Activated gamma-delta T cell treated with Interleukin-2 at 50 U/mL for 16 hours (primary cell): ENCODE measurements at places on chromosomes 2 and 18.

DNA sequence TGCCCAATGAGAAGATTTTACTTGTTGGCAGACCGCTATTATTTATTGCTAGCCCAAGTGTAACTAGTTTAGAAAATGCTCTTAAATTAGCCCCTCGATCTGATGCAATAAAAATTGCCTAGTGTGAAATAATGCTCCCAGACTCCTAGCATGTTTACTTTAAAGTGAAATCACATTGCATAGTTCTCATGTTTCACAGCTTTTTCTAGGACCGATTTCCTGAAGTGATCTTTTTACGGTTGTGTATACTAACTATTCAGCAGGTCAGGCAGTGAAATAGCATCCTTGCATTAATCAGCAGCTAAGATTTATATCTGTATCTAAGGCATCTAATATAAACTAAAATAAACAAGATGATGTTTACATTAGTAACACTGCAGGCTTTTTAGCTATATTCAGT is 52.4 kb downstream of the PMS1 start:
- DNase-seq = no peak

GRCh38 chr18:54149078-54149697 is 75.3 kb downstream of the MBD2 start:
- DNase-seq = no peak

GRCh38 chr2:230947908-230948365 is 22.9 kb upstream of the GPR55 start:
- DNase-seq = no peak

- DNase-seq = no peak
Measured at GRCh38 chr2:32135409-32135808, 30.3 kb upstream of the SLC30A6 start.

GRCh38 chr18:48079885-48080284 is 149.4 kb upstream of the SMAD2 start:
- DNase-seq = no peak

- DNase-seq = no peak
Measured at GRCh38 chr2:219736209-219736608, 108.8 kb downstream of the SLC4A3 start.

DNA sequence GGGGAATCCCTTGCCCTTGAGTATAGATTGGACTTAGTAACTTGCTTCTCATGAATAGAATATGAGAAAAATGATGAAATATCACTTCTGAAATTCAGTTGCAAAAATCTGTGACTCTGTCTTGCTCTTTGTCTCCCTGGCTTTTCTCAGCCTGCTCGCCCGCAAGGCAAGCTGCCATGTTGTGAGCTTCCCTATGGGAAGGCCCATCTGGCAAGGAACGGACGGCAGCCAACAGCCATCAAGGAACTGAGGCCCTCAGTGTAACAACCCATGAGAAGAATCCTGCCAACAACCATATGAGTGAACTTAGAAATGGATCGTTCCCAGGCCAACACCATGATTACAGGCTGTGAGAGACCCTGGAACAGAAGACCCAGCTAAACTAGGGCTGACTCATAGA is 58.4 kb upstream of the PGAP1 start:
- no peak for DNase-seq

- no peak for DNase-seq
Measured at GRCh38 chr2:231127936-231128335, 3.1 kb upstream of the HTR2B start.

- no peak for DNase-seq
Measured at GRCh38 chr2:233375490-233376314, 21.4 kb downstream of the DGKD start.

GRCh38 chr2:54455131-54455562 is 980 bp upstream of the SPTBN1 start:
- DNase-seq = no peak

DNA sequence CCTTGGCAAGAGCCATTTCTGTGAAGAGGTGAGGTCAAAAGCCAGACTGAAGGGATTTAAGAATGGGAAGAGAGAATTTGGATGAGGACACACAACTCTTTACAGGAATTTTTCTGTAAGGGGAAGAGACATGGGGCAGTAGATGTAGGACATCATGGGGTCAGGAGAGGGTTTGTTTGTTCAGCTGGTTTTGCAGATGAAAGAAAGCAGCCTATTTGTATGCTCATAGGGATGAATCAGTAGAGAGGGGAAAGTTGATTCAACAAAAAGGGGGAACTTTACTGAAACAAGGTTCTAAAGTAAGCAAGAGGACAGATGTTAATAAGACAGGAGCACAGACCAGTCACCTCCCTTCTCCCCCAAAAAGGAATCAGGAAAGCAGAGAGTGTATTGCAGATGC is 11.2 kb downstream of the SCG2 start:
- DNase-seq = no peak

- DNase-seq = no peak
Measured at GRCh38 chr2:170380267-170380666, 202.3 kb downstream of the MYO3B start.

DNA sequence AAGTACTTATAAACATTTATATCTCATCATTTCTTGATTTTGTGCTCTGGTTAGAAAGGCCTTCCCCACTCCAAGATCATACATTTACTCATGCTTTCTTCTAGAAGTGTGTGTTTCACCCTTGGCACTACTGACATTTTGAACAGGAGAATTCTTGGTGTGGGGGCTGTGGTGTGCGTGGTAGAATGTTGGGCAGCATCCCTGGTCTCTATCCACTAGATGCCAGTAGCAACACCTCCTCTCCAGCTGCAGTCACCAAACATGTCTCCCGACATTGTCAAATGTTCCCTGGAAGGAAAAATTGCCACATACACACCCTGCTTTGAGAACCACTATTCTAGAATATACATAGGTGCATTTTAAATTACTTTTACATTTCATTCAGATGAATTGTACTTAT is 8.7 kb upstream of the TGIF1 start:
- no peak for DNase-seq

DNA sequence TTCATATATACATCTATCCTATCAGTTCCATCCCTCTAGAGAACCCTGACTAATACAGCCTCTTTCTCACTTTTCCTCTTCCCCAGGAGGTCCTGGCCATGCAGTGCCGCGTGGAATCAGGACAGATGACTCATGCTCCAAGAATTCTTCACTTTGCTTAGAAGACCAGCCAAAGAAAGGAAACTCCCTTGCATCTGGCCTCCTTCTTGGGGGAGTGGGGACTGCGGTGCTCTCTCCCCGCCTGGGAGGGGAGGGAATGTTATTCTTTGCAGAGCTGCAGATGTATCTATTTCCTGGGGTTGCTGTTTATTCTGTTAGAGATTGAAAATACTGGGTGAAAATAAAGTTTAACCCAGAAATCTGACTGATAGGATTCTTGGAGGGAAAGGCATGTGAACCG is 111.5 kb upstream of the SH3BP4 start:
- no peak for DNase-seq

DNA sequence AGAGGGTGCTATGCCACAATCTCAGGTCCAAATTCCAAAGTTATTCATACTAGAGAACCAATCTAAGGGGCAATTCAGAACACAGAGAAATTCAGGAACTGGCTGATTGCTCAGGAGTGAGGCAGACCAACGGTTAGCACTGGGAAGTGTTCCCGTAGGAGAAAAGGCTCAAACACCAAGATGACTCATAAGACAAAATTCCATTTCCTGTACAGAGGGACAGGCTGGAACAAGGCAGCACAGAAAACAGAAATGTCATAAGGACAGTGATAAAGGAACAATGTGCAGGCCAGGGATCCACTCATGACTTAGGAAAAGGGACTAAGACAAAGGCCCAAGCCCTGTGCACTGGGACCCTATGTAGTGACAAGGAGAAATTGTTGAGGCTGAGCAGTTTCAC is 54.2 kb downstream of the PDE1A start:
- DNase-seq = no peak

DNA sequence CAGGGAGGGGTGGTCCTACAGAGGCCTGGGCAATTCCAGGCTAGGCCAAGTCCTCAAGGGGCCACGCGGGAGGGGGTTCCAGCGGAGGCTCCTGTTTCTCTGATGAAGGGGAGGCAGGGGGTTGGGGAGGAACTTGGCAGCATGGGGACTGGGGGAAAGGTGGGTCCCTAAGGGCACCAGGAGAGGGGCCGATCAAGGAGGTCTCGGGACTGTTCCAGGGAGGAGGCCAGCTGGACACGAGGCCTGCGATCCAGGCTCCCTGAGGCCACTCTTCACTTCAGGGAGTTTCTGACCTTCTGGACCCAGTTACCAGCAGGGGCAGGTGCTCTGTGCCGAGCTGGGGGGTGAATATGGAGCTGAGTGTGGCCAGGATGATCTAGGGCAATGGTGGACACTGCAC is 71.5 kb downstream of the ASB1 start:
- DNase-seq = no peak

DNA sequence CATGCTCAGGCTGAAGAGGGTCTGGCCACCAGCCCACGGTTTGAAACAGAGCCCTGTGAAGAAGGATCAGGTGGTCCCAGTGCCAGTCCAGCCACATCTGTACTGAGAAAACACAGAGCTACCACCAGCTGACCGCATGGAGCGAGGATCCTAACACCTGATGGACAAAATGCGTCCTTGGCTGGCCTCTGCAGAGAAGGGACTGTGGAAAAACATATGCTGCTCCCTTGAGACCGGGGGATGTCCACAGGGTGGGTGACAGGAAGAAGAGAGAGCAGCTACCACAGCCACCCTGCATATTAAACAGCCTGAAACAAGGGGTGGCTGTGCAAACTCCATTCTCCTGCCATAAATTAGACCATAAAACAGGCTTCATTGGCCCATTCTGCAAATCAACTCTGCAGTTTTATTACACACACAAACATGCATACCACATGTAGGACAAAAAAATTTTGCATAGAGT is 137.2 kb downstream of the BCL2 start:
- no peak for DNase-seq
